ENCODE measurements at places on chromosomes 5 and 9.

- DNase-seq, result peak; percentile 87
These were observed 98.2 kb downstream of the USP20 start for GRCh38 chr9:129933185-129934040.

DNA sequence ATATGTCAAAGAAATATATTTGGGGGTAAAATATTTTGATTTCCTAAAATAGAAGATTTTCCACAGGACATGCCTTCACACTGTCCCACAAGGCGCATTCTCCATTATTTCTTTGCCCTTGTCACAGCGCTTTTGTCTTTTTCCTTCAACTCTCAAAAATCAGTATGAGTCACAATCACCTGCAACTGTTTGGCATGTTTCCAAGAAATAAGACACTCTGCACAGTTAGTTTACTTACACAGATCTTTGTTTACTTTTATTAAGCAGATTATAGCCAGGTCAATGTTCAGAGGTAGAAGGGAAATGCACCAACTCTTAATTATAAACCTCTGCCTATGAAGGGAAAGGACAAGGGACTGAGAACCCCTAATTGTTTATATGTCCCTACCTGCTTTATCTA, 9.5 kb downstream of the CEMIP2 start:
- DNase-seq, result peak; percentile 57

- DNase-seq, result no peak
These were observed 279.7 kb downstream of the EBF1 start for GRCh38 chr5:158819840-158820620.

DNA sequence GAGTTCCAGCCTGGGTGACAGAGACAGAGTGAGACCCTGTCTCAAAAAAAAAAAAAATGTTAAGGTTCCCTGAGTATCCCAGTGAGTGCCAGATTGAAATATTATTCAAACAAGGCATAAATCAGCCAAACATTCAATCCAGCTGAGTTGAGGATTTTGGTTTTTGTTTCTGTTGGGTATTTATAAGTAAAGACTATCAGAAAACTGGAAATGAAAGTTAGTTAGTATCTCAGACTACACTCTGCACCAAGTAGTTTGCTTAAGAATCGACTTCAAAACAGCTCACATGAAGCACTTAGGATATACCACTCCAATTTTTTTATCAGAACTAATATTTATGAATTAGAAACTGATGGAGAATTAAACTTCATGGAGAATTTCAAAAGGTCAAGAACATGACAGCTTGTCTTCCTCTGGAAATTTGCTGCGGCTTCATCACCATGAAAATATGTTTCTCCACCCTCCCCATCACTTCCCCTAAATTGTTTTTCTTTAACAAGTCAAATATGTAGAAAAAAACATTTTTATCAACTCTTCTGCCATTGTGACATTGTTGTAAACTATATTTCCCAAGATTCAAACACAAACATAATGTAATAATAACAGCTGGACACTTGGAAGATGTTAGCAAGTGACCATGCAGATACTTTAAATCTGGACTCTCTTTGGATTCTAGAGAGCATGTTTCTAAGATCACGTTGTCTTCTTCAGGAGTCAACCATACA, 110.0 kb upstream of the PTGER4 start:
- no peak for DNase-seq

- no peak for DNase-seq
These were observed 246.6 kb upstream of the SMARCA2 start for GRCh38 chr9:1768561-1768960.

- DNase-seq, result no peak
These were observed 4.0 kb upstream of the SLC46A2 start for GRCh38 chr9:112894699-112895098.

- peak; percentile 67 for DNase-seq
These were observed 167.9 kb upstream of the ACTBL2 start for GRCh38 chr5:57650360-57651069.

DNA sequence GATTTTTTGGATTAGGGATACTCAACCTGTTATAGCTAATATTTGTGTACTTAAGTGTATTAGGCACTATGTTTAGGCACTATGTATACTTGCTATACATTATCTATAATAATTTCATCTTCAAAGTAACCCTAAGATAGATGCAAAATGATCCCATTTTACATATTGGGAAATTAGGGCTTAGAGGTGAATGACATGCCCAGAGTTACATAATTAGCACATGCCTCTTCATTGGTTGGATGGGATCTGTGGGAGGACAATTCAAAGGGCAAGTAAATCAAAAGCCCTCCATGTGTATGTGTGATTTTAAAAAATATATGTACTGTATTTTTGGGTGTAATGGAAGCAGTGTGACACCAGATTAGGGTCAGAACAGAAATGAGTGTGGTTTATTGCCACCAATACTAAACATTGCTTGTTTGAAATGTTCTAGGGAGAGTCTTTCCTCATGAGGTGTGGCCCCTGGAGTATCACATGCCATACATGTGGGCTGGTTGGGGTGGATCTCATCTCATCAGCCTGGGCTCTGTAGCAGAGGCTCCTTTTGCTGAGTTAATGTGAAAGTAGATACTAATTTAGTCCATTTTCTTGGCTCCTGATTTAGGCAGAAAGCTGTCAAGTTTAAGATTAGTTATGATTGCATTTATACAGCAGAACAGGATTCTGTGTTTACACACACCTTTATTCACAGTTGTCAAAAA, 5.5 kb downstream of the C9orf85 start:
- no peak for DNase-seq

DNA sequence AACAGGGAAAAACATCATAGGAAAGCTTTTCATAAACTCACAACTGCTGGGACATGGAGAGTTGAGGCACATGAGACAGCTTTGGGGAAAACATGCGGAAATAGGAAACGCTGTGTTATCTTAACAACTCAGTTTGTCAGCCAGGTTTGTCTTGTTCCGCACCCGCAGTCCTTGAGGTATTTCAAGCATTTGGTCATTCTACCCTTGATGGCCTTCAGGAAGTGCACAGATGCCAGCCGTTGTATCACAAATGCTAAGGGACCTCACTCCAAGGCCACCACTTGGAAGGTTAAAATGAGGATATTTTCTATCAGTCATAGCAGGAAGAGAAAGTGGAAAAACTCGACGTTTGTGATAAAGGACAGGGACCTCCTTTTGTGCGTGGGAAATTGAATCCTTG, 83.8 kb downstream of the TRIO start:
- no peak for DNase-seq

DNA sequence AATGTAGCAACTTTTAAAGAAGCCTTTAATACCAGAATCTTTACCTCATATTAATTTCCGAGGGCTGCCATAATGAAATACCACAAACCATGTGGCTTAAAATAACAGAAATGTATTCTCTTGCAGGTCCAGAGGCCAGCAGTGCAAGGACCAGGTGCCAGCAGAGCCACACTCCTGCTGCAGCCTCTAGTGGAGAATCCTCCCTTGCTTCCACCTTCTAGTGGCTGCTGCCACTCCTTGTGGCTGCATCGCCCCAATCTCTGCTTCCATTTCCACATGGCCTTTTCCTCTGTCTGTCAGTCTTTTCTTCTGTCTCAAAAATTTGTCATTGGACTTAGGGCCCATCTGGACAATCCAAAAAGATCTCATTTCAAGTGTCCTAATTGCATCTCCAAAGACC, 401.5 kb downstream of the EFNA5 start:
- DNase-seq, result no peak

DNA sequence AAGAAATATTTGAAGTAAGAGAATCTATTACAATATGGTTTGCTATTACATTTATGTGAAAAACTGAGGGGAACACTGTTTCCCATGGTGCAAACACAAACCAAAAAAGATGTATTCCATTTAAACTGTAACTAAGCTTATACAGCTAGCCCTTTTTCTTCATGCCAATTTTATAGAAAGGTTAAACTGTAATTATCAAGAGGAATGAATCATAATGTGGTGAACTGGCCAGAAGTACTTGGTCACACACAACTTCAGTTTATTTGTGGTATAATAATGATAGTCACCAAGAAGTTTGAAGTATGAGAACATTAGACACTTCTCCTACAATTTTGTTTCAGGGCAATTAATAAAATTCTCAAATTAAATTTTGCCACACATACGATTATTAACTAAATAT, 177.9 kb downstream of the XRCC4 start:
- DNase-seq, result no peak

GRCh38 chr5:59621477-59621876, 272.0 kb downstream of the PDE4D start:
- DNase-seq, result no peak

GRCh38 chr9:7196467-7196866, 438.7 kb downstream of the KDM4C start:
- DNase-seq, result no peak

DNA sequence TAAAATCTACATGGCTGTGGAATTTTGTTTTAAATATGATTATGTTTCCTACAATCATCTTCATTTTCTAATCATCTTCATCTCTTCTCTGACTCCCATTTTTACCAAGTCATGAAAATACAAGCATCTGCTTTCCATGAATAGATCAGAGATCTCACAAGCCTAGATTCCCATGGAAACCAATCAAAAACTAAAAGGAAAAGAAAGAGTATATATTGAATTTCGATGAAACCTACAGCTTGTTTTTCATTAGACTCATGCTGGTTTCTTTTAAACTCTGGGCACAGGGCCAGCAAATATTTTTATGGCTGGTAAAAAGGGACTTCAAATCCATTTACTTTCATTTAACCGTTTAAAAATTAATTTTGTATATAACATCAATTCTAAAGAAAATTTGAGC, 51.2 kb downstream of the INVS start:
- DNase-seq, result no peak

GRCh38 chr5:176748073-176748966, 62.0 kb upstream of the UNC5A start:
- no peak for DNase-seq

DNA sequence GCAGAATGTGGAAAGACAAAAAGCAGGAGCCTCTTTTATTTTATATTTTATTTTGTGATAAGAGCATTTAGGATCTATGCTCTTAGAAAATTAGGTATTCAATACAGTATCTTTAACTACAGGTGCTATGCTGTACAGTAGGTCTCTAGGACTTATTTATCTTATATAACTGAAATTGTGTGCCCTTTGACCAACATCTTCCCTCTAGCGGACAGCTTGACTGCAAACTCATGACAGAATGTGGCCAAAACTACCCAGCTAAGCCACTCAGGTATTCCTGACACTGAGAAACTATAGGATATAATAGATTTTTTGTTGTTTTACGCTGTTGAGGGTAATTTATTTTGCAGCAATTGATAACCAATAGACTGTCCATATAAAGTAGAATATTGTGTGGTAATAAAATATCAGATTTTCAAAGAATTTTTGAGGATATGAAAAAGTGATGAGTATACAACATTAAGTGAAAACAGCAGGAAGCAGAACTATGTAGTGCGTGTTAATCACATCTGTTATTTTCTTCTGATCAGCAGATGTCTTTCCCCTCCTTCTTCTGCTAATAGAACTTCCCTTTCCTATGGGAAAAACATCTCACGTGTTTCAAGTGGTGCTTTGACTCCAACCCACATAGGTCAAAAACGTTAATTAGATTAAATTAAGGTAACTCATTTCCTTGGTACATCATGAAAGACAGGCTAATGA, 69.9 kb upstream of the SELENOP start:
- DNase-seq, result no peak

DNA sequence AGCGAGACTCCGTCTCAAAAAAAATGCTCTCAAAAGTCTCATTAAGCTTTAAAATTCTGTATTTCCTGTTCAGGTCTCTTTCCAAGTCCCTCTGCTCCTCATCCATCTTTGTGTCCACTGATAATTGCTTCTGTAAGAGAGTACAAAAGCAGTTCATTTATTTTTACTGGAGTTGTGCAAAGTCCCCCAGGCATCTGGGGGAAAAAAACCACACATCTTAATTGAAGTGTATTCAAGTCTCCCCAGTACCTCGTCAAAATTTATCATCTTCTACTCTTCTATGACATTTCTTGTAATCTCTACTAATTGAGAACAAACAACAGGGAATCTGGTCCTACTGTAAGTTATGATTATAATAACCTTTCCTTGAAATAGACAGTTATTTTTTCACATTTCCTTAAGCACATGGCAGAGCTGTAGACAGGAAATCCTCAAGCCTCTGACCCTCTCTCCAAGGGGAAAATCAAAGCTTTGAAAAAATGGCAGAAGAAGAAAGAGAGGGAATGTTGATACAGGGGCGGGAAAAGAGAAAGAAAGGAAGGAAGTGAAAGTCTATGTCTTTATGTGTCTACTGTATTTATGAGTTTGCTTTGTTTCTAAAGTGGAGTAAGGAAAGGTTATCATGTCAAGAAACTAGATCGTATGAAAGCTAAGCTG, 51.5 kb downstream of the RAI14 start:
- DNase-seq, result no peak

- peak; percentile 73 for DNase-seq
These were observed 24.3 kb upstream of the PRRC1 start for GRCh38 chr5:127492854-127493738.

DNA sequence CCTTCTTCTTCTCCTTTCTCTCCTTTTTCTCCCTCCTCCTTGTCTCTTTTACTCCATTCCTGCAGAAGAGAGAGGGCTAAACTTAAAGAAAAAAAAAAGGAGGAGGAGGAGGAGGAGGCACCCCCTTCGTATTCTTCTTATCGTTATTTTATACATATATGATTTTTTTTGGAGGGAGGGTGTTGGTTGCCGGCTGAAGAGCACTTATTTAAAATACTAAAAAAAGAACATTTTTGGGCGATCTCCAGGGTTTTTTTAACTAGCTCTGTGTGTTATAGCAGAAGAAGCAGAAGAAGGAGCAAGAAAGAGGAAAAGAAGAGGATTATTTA, 381 bp downstream of the NR2F1 start:
- DNase-seq, result no peak

DNA sequence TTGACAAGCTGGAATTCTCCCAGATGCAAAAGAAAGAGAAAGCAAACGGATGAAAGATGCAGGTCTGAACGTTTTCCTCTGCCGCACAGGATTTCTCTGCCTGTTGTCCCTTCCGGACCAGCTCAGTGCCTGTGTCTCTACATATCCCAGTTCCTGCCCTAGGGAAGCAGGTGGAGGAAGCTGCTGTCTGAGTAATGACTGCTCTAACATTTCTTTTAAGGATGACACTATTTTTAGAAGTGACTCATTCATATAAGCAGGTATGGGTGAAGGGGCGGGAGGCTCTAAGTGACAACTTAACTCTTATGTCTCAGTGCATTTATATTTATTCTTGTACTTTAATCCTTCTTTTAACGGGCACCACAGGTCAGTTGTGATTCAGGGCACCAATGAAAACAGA, 128.8 kb downstream of the SLC24A2 start:
- DNase-seq, result no peak

- DNase-seq, result no peak
These were observed 90.1 kb downstream of the GOLPH3 start for GRCh38 chr5:32083981-32084430.

DNA sequence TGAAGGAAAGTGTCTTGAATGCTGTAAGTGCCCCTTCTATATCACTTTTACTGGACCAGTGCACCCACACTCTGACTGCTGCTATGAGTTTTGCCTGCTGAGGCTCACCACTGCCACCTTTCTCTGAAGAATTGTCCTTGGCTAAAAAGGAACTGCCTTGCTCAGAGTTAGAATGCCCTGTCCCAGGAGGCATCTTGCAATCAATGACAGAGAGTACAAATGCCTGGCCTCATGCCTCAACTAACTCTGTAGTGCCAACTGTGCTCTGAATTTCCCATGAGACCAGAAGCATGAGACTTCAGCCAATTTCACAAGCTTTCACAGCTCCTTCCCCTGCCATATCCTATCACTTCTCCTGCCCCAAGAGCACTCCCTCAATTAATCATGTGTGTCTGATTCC, 569.7 kb downstream of the ZNF608 start:
- no peak for DNase-seq

- no peak for DNase-seq
These were observed 465.6 kb upstream of the KIF2A start for GRCh38 chr5:61840361-61840760.

Data from NCI-H82 (cell line).